ENCODE measurements at places on chromosomes 13 and 19. TPM values are rescaled to one million over a fixed set of nuclear protein-coding genes. Genes with fewer than 3 reads are reported as not detected.

The LILRB2 gene
- not detected for total RNA-seq

The TMEM238 gene
- total RNA-seq = 0.33 TPM

The AP1M2 gene
- total RNA-seq = 0.87 TPM

The RUBCNL gene
- 20.0 TPM for total RNA-seq

The ZNF284 gene
- total RNA-seq = 2.9 TPM

The OVOL3 gene
- total RNA-seq = not detected

The C19orf73 gene
- total RNA-seq = 1.2 TPM

The EMP3 gene
- 92.0 TPM for total RNA-seq

The LRRC63 gene
- total RNA-seq = 0.22 TPM

The RDH8 gene
- total RNA-seq = not detected

The DZIP1 gene
- 55.2 TPM for total RNA-seq

The PIAS4 gene
- 10.7 TPM for total RNA-seq

The CPT1C gene
- total RNA-seq = 15.6 TPM

The CASP14 gene
- not detected for total RNA-seq

The ZNF383 gene
- 3.9 TPM for total RNA-seq

The ABHD13 gene
- 7.6 TPM for total RNA-seq

The CPAMD8 gene
- total RNA-seq = 1.5 TPM

The CEACAM3 gene
- not detected for total RNA-seq

The ZNF578 gene
- 3.5 TPM for total RNA-seq

The ZNF560 gene
- total RNA-seq = 0.75 TPM

The ZNF582 gene
- 2.5 TPM for total RNA-seq

The SLITRK6 gene
- 0.22 TPM for total RNA-seq

The NOTCH3 gene
- total RNA-seq = 21.4 TPM

The DCT gene
- 0.12 TPM for total RNA-seq

The SERPINE3 gene
- total RNA-seq = under 0.01 TPM

The NTN5 gene
- total RNA-seq = not detected

The TEX26 gene
- not detected for total RNA-seq

The KLK12 gene
- not detected for total RNA-seq

The IGFL3 gene
- total RNA-seq = not detected

The ZNF763 gene
- 0.55 TPM for total RNA-seq

The C19orf12 gene
- 23.1 TPM for total RNA-seq

The MAG gene
- not detected for total RNA-seq

The PGPEP1 gene
- total RNA-seq = 50.5 TPM

The COL5A3 gene
- 4.8 TPM for total RNA-seq

The ALOX5AP gene
- 0.25 TPM for total RNA-seq

The SSC5D gene
- total RNA-seq = 38.0 TPM

The SIGLEC5 gene
- total RNA-seq = not detected

The CGB2 gene
- total RNA-seq = not detected

The LYL1 gene
- 0.77 TPM for total RNA-seq

The ZNF723 gene
- not detected for total RNA-seq

The JAK3 gene
- 0.55 TPM for total RNA-seq

The MATK gene
- not detected for total RNA-seq

The CCDC97 gene
- 7.2 TPM for total RNA-seq
